Suppressor macrophage treated with lipopolysaccharide for 1 hour (primary cell): ENCODE measurements at places on chromosomes 11 and 22.

DNA sequence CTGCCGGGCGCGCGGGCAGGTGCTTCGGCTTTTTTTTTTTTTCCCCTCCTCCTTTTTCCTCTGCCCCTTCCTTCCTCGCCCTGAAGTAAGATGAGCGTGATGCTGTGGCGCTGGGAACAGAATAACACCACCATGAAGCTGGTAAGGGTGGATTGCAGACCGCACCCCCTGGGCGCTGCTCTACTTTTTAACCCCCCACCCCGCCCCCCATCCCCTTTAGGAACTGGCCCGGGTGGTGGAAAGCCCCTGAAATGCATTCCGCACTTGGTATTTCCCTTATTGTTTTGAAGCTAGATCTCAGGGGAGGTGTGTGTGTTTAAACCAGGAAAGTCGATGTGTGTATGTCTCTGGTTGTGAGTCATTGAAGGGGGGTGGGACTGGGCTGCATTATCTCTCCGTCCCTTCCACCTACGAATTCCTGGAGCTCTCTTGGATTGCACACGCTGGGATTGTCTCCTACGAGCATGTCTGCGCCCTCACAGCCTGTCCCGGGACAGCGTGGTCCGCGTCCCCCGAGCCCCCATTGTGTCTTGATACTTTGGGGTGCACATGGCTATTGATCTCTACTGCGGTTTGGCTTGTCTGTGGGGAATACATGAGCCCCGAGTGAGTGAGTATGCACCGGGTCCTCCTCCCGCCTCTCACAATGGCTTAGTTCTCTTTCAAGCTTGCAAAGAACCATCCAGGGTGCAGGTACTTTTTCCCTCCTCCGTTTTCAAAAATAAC, 64.9 kb downstream of the NAV2 start:
- DNase-seq = peak; percentile 16

DNA sequence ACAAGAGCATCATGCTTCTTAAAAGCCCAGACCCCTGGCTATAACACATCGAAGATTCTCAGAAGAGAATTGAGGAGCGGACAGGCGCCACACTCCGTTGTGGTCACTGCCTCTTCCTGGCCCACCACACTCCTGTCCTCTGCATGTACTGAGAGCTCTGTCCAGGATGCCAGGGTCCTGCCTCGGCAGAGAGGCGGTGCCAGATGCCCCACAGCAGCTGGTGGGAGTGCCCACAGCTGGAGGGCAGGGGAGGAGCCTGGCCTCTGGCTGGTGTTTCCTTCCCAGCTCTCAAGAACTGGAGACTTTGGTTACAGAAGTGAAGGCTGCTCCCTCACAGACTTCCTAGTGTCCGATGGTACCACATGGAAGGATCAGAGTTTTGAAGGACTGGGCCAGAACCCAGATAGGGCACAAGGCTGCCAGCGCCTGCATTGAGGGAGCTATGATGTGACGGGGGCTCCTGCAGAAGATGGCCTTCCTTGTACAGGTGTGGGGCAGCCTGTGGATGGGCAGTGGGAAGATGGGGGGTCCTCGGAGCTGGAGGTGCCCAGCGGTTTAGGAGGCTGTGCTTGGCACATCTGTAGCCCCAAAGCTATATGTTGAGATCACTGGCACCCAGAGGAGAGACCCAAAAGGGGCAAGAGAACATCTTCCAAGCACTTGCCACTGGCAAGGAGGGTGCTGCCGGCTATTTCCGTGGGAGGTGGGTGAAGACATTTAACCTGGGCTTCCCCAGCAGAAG, 19.4 kb downstream of the RSPH14 start:
- DNase-seq = no peak

GRCh38 chr11:36312611-36313472, 16.8 kb downstream of the PRR5L start:
- DNase-seq = no peak

- DNase-seq = no peak
Measured at GRCh38 chr22:48423481-48423911, 1404.2 kb downstream of the BRD1 start.

GRCh38 chr11:104781719-104782376, 116.4 kb downstream of the CASP12 start:
- no peak for DNase-seq

- no peak for DNase-seq
Measured at GRCh38 chr22:30940685-30941362, 27.8 kb downstream of the MORC2 start.

- DNase-seq = peak; percentile 63
Measured at GRCh38 chr22:45303181-45303580, 6.6 kb upstream of the FAM118A start.

DNA sequence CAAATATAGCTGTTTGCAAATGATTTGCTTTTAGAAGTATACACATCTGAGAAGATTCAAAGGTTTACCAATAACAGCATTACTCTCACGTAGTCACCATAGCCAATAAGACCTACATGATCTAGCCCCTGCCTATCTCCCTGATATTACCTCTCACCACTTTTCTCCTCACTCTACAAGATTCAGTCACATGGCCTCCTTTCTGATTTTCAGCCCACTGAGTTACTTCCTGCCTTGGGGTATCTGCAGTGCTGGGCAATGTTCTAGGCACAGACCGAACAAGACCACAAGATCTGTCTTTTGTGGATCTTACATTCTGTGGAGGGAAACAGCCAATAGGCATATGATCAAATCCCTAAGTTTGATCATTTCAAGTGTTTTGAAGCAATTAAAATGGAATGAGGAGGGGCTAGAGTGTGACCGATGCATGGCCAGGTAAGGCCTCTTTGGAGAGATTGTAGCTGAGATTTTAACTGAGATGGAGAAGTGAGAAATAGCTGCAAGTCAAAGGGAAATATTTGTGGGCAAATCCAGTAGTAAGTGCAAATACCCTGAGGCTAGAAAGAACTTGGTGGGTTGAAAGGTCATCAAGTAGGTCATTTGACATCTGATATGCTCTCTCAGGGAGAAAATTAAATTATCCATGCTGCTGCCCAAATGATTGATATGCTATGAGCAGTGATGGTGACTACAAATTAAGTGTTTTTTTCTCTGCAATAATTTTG, 43.1 kb downstream of the ARL14EP start:
- no peak for DNase-seq

GRCh38 chr11:67287355-67288197, 1.5 kb upstream of the ANKRD13D start:
- DNase-seq = no peak

DNA sequence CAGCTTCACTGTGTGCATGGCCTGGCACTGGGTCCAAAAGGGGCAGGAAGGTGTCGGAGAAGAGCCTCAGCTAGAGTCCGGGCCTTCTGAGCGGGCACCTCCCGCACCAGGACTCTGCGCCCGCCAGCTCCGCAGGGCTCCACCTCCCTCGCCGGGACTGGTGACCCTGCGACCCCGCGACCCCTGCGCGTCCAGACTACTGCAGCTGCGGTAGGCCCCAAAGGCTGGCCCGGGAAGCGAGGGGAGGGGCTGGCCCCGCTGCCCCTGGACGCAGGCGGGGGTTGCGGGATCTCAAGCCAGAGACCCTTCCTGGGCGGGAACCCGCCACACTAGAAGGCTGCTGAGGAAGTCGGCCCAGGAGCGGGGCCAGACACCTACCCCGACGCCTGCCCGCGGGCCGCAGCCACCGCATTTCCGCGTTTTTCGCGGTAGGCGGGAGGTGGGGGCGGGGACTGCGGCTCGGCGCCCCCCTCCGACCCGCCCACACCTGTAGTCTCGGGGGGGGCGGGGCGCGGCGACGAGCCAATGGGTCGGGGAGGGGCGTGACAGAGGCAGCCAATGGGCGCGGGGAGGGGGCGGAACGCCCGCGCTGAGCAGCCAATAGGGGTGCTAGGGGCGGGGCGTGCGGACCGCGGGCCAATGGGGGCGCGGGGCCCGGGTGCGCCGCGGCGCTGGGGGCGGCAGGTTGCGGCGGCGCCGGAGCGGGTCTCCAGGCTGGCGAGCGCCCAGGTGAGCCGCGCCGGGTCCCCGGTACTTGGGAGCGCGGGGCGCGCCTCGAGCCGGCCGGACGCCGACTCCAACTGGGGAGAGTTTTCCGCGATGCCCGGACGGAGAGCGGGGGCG, at the start of the genes LMNTD2 and RASSF7:
Gene LMNTD2 (minus strand): TSS at position 434 of the 843 bp plus-strand sequence. CDS start 22 bp downstream, at position 412.
Gene RASSF7 (plus strand): TSS at position 666 of the 843 bp plus-strand sequence. CDS start 799 bp downstream, outside the sequence.
- DNase-seq = peak; percentile 93

GRCh38 chr11:26704249-26704648, 17.6 kb downstream of the SLC5A12 start:
- DNase-seq = no peak

GRCh38 chr11:17230867-17231851, 23.4 kb upstream of the PIK3C2A start:
- peak; percentile 36 for DNase-seq

DNA sequence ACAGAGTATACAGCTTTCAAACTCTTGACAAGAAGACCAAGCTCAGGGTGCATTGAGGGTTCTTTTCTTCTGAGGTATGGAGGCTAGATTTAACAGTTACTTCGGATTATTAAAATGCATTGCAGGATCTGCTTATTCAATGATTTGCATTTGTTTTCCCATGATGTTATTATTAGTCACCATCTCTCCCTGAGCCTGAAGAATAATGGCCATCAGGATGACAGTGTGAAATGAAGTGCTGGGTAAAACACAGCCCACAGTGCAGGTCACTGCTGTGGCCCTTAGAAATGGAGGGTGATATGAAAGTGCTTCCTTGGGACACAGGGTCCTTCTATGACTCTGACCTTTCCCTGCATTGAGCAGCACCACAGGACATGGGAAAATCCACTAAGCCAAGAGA, 40.0 kb downstream of the TECTA start:
- DNase-seq = no peak

DNA sequence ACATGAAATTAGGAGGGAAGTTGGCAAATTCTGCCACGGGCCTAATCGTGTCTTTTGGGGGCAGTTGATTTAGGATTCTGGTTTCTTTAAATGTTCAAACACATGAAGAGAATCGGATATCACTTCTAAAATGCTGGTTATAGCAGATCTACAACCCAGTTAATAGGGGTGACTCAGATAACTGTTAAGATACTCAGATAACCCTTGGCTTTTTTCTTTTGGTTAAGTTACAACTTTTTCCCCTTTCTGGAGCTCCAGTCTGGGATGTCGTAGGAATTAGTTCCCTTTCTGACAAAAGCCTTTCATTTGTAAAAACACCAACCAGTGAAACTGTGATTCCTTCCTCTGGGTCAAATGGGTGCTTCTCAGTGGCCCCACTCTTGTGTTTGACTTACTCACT, 976 bp downstream of the DEPDC7 start:
- DNase-seq = peak; percentile 61

DNA sequence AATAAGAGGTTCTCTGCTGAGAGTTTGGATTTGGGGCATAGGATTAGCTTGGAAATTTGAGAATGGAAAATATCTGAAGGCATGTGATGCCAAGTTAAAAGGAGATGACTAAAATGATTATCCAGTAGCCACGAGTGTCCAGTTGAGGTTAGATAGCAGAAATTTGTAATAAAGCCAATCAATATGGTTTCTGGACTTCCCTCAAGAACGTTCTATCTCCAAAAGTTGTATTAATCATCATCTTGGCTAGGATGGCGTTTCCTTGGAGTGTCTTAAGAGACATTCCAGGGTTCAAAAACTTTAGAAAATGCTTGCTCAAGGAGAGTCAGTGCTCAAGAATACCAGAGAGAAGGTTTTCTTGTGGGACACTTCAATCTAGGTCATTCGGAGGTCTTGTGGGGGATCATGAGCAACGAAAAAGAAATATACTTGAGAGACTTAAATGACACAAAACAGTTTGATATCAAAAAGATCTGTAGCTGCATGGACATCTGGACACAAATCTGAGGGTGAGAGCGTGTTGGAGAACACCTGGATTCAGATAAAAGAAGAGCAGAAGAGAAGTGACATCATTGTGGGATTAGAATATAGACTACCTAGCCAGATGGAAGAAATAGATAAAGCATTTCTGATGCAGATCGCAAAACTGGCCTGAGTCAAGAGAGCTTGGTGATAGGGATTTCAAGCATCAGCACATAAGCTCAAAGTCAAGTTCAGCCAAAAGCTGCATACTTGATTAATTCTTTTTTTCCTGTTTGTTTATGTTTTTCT, 97.7 kb downstream of the ARFGAP2 start:
- no peak for DNase-seq

DNA sequence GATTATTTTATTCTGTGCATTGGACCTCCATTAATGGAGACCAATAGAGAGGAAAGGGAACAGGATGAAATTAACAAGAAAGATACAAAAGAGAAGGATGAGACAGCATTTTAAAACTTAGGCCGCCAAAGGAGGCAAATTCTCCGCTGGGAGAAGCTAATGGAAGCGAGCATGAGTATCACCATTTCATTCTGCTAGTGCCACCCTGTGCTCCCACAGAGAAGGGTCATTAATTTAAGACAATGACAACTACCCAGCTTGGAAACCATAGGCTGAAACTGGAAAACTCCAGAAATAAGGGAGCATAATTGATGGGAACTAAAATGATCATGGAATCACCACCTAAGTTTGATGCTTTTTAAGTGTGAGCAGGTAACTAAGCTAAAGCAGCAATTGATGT, 69.2 kb downstream of the SLC36A4 start:
- DNase-seq = no peak

DNA sequence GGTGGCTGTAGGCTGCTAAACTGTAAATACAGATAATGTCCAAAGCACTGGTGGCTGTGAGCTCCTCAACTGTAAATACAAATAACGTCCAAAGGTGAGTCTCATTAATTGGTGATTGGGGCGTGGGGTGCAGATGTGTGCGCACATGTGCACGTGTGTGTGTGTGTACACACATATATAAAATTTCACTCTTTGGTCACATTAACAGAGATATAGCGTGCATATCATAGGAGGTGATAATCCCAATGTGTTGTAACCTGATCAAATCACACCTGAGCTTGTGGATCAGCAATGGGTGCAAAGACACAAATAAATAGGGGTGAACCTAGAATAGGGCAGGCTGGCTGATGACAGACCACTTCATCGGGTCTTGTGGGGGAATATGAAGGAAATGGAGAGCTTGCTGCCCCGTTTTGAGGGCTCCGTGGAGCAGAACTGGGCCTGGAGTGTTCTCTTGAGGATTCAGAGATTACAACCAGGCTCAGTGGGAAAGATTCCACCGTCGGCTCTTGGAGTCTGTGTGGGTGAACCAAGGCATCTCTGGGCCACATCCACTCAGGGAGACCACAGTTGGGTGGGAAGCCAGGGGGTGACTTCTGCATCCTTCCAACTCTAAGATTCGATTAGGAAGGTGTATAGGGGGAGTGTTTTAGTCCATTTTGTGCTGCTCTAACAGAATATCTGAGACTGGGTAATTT, 24.9 kb upstream of the OSBPL5 start:
- no peak for DNase-seq

DNA sequence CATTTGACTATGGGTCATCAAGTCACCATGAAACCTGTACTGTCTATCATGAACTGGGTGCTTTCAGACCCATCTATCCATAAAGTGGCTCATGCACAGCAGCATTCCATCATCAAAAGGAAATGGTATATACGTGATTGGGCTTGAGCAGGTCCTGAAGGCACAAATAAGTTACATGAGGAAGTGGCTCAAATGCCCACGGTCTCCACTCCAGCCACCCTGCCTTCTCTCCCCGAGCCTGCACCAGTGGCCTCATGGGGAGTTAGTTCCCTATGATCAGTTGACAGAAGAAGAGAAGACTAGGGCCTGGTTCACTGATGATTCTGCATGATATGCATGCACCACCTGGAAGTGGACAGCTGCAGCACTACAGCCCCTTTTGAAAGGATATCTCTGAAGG, 312.5 kb downstream of the TENM4 start:
- DNase-seq = no peak

GRCh38 chr11:36534276-36534840, 24.3 kb upstream of the TRAF6 start:
- DNase-seq = no peak

- no peak for DNase-seq
Measured at GRCh38 chr11:21771097-21771496, 421.8 kb upstream of the ANO5 start.
